ENCODE measurements at places on chromosomes 3 and 15.

DNA sequence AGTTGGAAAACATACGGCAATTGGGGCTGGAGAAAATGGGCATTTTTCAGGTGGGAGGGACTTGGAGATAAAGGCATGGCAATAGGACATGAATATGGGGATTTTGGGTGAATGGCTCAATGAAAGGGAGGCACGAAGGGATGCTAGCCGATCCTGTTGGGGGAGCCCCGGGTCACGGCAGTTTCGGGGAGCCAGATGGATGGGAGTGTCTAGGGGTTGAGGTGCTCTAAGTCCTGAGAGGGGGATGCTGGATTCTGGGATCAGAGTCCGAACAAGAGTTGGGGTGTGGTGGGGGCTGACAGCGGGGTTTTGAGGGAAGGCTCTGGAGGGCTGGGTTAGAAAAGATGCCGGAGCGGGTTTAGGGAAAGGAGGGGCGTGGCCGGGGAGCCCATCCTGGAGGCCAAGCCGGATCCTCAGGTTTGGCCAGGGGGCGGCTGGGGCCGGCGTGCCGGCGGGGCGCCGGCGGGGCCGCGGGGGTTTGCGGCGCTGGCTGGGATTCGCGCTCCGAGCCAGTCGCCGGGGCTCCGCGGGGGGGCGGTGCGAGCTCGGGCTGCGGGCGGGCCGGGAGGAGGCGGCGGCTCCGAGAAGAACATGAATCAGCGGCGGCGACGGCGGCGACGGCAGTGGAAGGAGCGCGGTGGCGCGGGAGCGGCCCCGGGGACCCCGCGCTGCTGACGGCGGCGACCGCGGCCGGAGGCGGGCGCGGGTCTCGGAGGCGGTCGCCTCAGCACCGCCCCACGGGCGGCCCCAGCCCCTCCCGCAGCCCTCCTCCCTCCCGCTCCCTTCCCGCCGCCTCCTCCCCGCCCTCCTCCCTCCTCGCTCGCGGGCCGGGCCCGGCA is at the start of gene TYRO3:
Gene TYRO3, plus strand, starts transcription at position 813 of the 839 bp plus-strand sequence. CDS start 46 bp downstream, outside the sequence.
- DNase-seq: no peak

DNA sequence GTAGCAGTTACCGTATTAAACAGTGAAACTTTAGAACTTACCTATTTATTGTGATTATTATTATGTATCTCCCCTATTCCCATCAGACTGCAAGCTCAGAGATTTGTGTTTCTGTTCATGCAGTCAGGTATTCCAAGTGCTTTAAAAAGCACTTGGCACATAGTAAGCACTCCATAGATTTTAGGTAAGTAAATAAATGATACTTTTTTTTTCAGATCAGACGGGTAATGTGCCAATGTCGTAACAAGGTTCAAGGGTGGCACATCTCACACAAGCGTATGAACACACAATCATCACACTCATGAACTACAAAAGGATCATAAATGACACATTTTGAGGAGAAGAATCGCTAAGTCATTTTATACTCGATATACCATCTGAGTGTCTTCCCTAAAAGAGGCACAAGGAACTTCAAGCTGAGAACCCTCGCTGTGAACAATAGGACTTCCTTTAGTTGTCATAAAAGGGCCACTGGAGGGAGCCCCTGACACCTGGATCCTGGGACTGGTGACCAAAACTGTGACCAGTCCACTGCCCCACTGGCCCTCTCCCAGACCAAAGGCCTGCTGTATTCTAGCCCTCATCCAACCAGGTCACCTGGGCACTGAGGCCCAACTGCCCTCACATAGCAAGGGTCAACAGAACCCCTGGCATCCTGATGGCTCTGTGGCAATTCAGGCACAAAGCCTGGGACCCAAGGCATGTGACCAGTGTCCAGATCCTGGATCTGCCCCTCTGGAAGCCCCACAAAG is 32.1 kb downstream of the KIF9 start:
- DNase-seq: peak; percentile 15

- DNase-seq: no peak
These were observed 80.0 kb downstream of the MITF start for GRCh38 chr3:69819282-69819681.

DNA sequence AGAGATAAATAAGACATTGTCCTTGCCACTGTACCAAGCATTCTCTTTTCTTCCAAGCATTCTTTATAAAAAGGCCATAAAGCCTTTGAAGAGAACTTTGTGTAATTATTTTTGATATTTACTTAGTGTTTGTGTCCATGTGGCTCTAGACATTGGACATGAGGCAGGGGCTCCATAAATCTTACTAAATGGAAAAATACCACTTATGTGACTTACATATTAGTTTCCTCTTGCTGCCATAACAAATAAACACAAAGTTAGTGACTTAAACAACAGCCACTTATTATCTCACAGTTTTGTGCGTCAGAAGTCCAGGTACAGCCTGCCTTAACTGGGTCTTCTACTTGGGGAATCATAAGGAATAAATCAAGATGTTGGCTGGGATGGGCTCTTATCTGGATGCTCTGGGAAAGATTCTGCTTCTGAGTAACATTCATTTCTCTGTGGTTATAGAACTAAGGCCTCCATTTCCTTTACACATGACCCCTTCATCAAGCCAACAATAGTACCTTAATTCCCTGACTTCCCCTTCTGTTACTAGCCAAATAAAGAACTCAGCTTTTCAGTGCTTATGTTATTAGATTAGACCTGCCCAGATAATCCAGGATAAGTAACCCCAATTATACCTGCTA is 59.9 kb upstream of the COL8A1 start:
- no peak for DNase-seq

DNA sequence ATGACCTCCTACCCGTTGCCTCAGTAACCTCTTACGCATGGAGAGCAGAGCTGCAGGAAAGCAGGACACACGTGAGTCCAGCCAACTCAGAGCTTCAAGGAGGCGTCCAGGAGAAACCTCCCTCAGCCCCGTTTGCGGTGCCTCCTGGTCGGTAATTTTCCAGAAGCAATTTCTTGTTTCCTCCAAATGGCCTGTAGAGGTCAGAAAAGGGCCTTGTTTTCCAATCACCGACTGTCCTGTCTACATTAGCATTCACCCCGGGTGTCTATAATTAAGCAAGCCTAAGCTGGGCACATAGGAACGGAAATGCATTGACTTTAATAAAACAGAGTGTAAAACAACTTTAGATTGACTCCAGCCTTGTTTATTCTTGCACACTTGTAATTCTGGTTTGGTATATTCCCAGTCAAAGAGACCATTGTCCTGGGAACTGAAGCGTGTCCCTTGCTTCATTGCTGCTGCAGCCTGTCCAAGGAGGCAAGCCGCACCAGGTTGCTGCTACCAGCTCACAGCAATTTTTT is 836.2 kb downstream of the AGBL1 start:
- no peak for DNase-seq

GRCh38 chr15:90924375-90924774 is 8.0 kb downstream of the HDDC3 start:
- no peak for DNase-seq

All from NCI-H2029 (cell line).